ENCODE measurements at places on chromosomes 4 and X.
A peak's percentile ranks its signal among the peaks of the same experiment; 100 is the strongest.

- no peak for DNase-seq
Observed at GRCh38 chr4:16165931-16166330, 60.3 kb downstream of the TAPT1 start.

DNA sequence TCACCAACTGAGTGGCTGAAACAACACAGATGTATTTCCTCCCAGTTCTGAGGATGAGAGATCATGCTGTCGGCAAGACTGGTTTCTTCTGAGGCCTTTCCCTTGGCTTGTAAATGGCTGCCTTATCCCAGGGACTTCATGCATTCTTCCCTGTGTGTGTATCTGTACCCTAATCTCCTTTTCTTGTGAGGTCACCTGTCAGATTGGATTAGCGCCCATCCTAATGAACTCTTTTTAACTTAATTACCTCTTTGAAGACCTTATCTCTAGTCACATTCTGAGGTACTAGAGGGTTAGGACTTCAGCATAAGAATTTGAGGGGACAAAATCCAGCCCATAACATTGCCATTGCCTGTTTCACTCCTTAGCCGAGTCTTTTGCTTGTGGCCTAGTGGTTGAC is 59.5 kb upstream of the TMEM150C start:
- no peak for DNase-seq

DNA sequence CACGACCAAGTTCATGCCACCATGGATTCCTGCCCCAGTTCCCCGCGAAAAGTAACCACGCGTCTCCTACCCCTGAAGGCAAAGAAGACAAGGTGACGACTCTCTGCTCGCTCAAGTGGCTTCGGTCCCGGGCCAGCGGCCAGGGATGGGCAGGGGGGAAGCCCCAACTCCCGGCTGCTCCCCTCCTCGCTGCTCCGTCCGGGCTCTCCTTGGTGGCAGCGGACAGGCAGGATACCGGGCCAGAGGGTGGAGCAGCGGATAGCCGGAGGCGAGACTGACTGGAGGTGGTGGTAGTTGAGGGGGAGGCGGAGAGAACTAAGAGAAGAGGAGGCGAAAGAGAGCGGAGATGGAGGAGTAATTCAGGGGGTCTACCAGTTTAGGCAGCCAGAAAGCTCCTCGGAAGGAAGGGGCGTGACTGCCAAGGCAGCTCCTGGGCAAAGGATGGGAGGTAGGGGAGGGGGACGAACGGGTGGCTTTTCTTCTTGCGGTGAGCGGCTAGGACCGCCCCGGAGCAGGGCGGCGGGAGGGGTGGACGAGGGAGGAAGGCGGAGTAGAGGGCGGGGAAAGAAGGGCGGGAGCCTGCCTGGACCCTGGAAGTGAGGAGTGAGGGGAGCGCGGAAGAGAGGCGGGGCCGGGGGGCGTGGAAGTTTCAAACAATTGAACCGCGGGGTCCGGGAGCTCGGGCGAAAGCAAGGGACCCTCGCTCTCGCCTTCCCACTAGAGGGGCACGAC is at the start of gene AMOT:
Gene AMOT (minus strand): TSS at position 450 of the 732 bp plus-strand sequence. CDS start 17,705 bp downstream, outside the sequence.
- DNase-seq, result peak; percentile 73

DNA sequence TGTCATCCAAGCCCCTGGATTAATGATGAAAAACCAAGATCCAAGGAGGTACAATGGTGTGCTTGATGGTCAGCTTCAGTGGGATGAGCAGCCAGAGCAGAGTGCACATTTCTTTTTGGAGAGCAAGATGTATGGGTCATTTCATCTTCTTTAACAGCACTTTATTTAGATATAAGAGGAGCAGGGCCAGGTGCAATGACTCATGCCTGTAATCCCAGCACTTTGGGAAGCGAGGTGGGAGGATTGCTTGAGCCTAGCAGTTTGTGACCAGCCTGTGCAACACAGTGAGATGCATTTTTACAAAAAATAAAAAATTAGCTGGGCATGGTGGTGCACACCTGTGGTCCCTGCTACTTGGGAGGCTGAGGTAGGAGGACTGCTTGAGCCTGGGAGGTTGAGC is 45.3 kb upstream of the MAP3K15 start:
- no peak for DNase-seq

DNA sequence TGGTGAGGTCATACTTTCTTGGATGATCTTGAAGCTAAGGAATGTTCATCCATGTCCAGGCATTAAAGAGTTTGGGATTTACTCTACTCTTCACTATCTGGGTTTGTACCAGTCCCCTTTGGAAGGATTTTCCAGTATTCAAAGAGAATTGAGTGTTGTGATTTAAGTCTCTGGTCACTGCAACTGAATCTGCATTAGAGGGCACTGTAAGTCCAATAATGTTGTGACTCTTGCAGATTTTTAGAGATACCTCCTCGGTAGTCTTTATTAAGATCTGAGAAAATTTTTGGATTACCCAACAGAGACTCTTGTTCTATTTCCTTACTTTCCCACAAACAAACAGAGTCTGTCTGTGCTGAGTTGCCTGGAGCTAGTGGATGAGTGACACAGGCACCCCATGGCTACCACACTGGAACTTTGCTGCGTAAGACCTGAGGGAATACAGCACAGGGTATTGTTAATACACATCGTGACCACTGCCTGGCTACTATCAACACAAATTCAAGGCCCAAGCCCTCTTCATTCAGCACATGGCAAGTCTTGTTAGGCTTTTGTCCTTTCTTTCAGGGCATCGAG is 357.1 kb upstream of the KLHL4 start:
- DNase-seq, result no peak

DNA sequence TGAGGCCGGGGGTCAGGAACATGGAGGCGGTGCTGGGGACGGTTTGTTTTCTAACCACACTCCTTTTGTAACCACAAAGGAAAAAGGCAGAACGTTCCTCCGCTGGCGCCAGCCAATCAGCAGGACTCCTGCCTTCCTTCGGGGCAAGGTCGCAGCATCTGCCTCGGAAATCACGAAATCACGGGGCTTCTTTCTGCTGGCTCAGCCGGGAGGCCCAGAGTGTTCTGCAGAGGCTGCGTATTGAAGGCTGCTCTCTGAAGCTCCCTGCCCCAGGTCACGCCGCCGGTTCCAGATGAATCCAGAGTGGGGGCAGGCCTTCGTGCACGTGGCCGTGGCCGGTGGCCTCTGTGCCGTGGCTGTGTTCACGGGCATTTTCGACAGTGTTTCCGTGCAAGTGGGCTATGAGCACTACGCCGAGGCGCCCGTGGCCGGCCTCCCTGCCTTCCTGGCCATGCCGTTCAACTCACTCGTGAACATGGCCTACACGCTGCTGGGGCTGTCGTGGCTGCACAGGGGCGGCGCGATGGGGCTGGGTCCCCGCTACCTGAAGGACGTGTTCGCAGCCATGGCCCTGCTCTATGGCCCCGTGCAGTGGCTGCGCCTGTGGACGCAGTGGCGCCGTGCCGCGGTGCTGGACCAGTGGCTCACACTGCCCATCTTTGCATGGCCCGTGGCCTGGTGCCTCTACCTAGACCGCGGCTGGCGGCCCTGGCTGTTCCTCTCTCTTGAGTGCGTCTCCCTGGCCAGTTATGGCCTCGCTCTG is 9.4 kb downstream of the TMEM187 start:
- no peak for DNase-seq

GRCh38 chr4:90071289-90072235 is 55.6 kb upstream of the CCSER1 start:
- no peak for DNase-seq

DNA sequence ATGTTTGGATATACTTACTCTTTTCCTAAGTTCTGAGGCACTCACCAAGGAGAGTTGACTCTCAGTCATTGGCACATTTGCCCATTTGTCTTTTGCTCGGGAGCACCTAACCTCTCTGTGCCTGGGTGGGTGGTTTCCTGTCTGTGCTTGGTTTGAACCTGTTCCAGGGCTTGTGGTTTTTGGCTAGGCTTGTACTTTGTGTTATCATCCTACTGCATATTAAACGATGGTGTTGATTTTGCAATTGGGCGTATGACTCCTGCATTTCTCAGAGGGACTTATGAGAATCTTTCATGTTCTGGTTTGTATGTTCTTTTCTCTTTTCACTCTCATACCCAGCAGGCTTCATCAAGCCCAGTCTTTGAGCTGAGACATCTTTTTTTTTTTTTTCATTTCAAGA is 161.7 kb downstream of the BTC start:
- no peak for DNase-seq

- DNase-seq, result no peak
Observed at GRCh38 chrX:153865685-153866084, 20.3 kb downstream of the L1CAM start.

DNA sequence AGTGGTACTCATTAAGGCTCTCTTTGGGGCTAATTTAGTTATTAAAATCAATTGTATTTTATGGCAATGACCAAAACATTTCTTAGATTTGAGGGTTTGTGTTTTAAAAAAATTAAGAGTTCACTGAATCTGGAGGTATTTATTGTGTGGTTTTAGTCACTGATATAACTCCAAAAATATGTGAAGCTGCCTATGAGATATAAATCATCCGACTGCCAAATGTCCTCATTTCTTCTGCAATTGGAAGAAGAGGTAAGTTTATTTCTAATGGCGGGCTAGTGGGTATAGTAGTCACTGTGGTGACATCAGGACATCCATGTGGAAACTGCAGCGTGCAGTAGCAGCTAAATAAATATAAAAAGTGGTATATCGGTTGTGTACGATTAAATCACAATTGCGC is 205.5 kb downstream of the MID1 start:
- no peak for DNase-seq

GRCh38 chr4:54368281-54369265 is 139.5 kb downstream of the PDGFRA start:
- DNase-seq, result no peak

DNA sequence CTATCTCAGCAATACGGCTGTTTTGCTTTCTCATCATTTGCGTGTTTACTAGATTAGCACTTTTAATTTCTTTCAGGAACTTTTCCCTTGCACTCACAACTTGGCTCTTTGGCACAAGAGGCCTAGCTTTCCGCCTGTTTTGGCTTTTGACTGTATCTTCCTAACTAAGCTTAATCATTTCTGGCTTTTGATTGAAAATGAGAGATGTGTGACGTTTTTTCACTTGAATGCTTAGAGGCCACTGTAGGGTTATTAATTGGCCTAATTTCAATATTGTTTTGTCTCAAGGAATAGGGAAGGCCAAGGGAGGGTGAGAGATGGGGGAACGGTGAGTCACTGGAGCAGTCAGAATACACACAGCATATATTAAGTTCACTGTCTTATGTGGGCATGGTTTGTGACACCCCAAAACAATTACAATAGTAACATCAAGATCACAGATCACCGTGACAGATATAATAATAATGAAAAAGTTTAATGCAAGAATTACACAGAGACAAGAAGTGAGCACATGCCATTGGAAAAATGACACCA is 27.3 kb downstream of the MND1 start:
- DNase-seq, result no peak

GRCh38 chrX:2629316-2630007 is 61.6 kb upstream of the CD99 start:
- DNase-seq, result no peak

DNA sequence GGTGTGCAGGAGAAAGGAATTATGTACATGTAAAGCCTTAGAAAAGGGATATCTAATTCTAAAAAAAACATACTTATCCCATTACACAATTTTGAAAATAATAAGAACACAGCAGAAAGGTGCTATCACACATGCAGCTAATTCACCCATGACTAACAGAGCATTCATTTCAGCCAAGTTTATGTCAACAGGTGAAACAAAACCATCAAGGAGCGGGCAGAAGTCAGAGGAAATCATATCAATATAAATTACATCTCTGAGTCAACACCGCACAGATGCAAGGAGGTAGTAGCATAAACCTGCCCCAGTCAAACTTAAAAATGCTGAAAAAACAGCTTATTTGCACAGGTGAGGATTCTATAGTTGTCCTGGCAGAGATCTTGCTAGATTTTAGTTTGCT is 197.9 kb downstream of the PRDM5 start:
- peak; percentile 9 for DNase-seq

DNA sequence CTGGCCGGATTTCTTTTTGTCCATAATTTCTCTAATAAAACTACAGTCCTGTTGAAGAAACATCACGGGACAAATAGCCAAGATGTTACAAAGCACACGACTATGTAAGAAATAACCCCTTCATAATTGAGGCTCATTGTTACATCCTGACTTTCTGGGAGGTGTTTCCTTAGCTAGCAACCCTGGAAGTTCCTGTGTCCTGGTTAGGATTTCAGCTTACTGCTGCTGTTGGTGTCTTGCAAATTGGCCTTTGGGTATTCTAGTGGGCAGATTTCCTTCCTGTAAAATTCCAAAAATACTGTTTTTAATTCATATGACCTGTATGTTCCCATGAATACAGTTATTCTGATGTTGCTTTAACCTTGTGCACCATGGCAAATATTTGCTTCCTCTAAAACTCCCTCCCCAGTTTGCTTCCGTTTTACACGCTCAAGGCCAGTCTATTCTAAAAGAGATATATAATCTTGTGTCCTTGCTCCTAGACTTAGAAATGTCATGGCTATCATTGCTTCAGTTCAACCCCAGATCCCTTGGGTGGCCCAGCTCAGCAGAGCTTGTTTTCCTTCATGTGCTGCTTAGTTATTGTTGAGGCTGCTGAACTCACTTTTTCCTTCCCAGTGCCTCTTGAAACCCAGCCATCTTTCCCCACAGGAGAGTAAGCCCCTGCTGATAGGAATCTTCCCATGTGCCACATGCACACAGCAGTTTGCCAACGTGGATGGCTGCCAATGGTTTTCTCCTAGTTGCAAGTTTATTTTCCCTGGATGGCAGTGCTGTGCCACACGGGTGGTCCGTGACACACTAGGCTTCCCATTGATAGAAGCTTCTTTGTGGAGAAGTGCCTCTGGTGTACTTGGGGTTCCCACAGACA is 75.8 kb downstream of the TSPAN7 start:
- DNase-seq, result no peak

DNA sequence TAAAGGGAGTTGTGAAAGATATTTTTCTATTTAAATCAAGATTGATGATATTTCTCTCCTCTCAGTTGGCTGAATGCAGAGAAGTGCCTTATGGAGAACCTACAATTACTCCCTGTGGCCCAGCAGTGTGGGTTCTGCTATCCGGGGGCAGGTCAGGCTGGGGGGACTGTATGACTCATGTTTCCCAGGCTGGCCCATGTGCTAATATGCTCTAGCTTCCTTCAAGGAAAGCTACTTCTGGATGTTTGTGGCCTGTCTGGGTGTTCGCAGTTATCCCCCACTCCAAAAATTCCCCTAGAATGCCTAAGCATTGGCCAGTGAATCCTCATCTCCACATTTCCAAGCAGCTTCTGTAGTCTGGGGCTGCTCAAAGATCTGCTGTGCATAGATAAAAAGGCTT is 58.9 kb upstream of the SPP1 start:
- no peak for DNase-seq

GRCh38 chr4:7332216-7333023 is 102.3 kb downstream of the PSAPL1 start:
- no peak for DNase-seq
